PC-9 (cell line): ENCODE measurements at places on chromosomes 7 and 10.
A peak's percentile ranks its signal among the peaks of the same experiment; 100 is the strongest.

DNA sequence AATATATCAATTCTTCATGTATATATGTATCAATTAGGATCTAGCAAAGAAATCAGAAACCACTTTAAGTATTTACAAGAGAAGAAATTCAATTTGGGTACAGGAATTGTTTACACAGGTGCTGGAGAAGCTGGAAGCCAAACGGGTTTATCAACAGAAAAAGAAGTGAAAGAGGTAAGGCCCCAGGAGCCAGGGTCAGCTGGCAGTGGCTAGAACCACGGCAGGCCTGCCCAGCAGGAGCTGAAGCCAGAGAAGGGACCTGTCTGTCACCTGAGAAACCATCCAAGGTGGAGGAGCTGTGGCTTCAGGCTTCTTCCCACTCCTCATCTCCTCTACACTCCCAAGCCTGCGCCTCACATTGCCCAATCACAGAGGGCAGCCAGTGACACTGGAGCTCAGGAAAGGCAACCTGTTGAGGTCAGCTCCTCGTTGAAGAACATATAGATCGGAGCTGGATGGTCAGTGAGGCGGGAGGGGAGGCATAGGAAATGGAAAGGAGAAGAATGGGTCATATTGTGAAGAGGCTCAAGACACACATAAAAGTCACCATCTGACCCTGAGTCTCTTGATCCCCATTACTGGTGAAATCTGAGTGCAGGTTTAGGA, 182.6 kb downstream of the REEP3 start:
- H3K27me3 ChIP-seq = no peaks in the 10 kb centered on the region
- peak overlapping the region; percentile 47; the same call in 1 of the 2 replicates for H3K27ac ChIP-seq
- H3K4me1 ChIP-seq = peaks cover 55% of the 10 kb centered on the region

- DNase-seq = no peak
- no peak overlapping the region for H3K4me3 ChIP-seq
- no peaks in the 10 kb centered on the region for H3K27me3 ChIP-seq
- H3K36me3 ChIP-seq = no peaks in the 10 kb centered on the region
- peaks cover 15% of the 10 kb centered on the region for H3K4me1 ChIP-seq
- no peak overlapping the region for H3K27ac ChIP-seq
Observed at GRCh38 chr10:21317902-21318301, 207.6 kb downstream of the SKIDA1 start.

- no peaks in the 10 kb centered on the region for H3K27me3 ChIP-seq
- H3K36me3 ChIP-seq = 0 out of 2 replicates have a peak, but pooled peaks cover 7% of the 10 kb centered on the region
- no peak overlapping the region for H3K27ac ChIP-seq
Observed at GRCh38 chr7:129391546-129392171, 42.6 kb upstream of the STRIP2 start.

DNA sequence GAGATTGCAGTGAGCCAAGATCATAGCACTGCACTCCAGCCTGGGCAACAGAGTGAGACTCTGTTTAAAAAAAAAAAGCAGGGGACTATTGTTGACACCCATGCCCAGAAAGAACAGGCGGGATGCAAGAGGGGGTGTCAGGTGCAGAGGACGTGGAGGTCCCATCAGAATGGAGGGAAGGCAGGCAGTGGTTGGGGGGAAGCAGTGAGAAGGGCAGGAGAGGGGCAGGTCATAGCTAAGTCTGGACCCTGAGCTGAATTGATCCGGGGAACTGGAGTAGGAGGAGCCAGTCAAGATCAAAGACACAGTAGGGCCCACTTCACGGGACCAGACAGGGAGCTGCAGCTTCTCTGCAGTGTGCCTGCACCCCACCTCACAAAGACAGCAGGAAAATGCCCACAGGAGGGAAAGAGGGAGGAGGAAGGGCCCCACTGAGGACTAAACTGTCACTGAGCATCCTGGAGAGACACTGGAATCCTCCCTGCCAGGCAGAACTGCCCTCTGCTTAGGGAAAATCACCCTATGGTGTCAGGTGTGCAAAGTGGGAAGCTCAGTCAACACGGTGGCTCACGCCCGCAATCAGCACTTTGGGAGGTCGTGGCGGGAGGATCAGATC, 27.3 kb upstream of the ECHDC3 start:
- H3K27ac ChIP-seq = no peak overlapping the region
- peaks cover 30% of the 10 kb centered on the region for H3K4me1 ChIP-seq
- no peak overlapping the region for H3K4me3 ChIP-seq
- H3K27me3 ChIP-seq = no peaks in the 10 kb centered on the region
- DNase-seq = no peak

- H3K4me1 ChIP-seq = no peaks in the 10 kb centered on the region
- no peak overlapping the region for H3K4me3 ChIP-seq
- H3K27me3 ChIP-seq = no peaks in the 10 kb centered on the region
- H3K36me3 ChIP-seq = no peaks in the 10 kb centered on the region
- H3K27ac ChIP-seq = no peak overlapping the region
- no peak for DNase-seq
Observed at GRCh38 chr10:34109952-34110702, 705.0 kb downstream of the PARD3 start.

- H3K4me1 ChIP-seq = peaks cover 13% of the 10 kb centered on the region
- H3K27ac ChIP-seq = no peak overlapping the region
- DNase-seq = no peak
Observed at GRCh38 chr7:108402865-108403264, 53.4 kb downstream of the NRCAM start.

GRCh38 chr7:98993024-98993897, 114.9 kb downstream of the TRRAP start:
- peaks cover 13% of the 10 kb centered on the region for H3K36me3 ChIP-seq
- no peak overlapping the region for H3K27ac ChIP-seq
- no peak for DNase-seq
- H3K27me3 ChIP-seq = no peaks in the 10 kb centered on the region

GRCh38 chr7:36439624-36440023, 50.0 kb downstream of the ANLN start:
- no peak for DNase-seq
- H3K27ac ChIP-seq = no peak overlapping the region
- no peak overlapping the region for H3K4me3 ChIP-seq
- peaks cover 53% of the 10 kb centered on the region for H3K36me3 ChIP-seq
- no peaks in the 10 kb centered on the region for H3K27me3 ChIP-seq

DNA sequence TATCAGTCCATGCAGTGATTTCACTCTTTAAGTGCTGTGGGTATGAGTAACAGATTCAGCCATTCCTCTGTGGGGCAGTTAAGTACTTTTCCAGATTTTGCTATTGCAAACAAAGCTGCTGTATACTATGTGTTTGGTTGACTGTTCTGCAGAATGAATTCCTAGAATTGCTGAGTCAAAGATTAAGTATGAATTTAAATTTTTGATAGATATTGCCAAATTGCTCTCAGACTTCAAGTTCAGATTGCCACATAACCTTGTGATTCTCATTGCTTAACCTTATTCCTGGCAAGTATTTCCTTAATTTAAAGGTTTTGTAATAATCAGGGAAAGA, 21.6 kb upstream of the SAR1A start:
- DNase-seq = peak; percentile 94
- peak overlapping the region; percentile 66 for H3K27ac ChIP-seq
- no peak overlapping the region for H3K4me3 ChIP-seq
- no peaks in the 10 kb centered on the region for H3K36me3 ChIP-seq

- DNase-seq = no peak
- H3K4me1 ChIP-seq = no peaks in the 10 kb centered on the region
- H3K4me3 ChIP-seq = no peak overlapping the region
- no peak overlapping the region for H3K27ac ChIP-seq
- H3K27me3 ChIP-seq = no peaks in the 10 kb centered on the region
- no peaks in the 10 kb centered on the region for H3K36me3 ChIP-seq
Observed at GRCh38 chr10:120685136-120685535, 166.0 kb upstream of the WDR11 start.

GRCh38 chr7:66377714-66378113, 172.6 kb downstream of the TPST1 start:
- H3K4me1 ChIP-seq = peaks cover 8% of the 10 kb centered on the region; the same call in 1 of the 2 replicates
- H3K36me3 ChIP-seq = no peaks in the 10 kb centered on the region

DNA sequence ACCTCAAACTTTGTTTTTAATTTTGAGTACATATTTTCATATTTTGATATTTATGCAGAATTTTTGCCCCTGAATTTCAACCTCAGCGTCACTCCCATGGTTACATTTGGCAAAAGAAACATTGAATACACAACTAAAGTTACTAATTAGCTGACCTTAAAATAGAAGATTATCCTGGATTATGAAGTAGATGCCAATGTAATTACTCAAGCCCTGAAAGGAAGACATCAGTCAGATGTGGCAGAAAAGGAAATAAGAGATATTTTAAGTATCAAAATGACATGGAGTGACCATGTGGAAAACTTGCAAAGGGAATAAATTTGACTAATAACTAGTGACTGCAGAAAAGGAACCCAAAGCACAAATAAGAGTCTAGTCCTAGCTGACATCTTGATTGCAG, 701.3 kb upstream of the KCND2 start:
- H3K36me3 ChIP-seq = no peaks in the 10 kb centered on the region
- no peaks in the 10 kb centered on the region for H3K4me1 ChIP-seq
- H3K4me3 ChIP-seq = no peak overlapping the region
- no peaks in the 10 kb centered on the region for H3K27me3 ChIP-seq
- no peak overlapping the region for H3K27ac ChIP-seq
- DNase-seq = no peak

DNA sequence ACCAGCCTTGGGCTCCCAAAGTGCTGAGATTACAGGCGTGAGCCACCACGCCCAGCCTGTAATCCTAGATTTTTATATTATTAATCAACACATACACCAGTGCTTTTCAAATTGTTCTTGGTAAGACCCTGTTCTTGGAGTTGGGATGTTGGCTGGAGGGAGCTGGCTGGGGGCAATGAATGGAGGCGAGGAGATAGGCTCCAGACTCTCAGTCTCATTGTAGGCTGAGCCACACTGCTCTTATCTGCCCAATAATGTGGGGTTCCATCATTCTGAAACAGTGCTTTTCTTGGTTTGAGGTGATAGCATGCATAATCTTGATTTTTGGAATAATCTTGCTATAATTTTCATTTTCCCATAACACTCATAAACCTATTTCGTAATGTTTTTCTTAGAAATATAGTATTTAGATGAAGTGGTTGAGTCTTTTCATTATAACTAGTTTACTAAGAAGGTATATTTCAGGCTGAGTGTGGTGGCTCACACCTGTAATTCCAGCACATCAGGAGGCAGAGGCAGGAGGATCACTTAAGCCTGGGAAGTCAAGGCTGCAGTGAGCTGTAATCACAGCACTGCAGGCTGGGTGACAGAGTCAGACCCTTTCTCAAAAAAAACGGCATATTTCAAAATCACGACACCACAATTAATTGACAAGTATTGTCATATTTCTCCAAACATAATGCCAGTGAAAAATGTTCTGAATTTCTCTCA, 65.1 kb upstream of the LYZL2 start:
- peaks cover 6% of the 10 kb centered on the region; the same call in 1 of the 2 replicates for H3K4me1 ChIP-seq
- H3K36me3 ChIP-seq = no peaks in the 10 kb centered on the region
- H3K4me3 ChIP-seq = no peak overlapping the region
- no peak for DNase-seq

DNA sequence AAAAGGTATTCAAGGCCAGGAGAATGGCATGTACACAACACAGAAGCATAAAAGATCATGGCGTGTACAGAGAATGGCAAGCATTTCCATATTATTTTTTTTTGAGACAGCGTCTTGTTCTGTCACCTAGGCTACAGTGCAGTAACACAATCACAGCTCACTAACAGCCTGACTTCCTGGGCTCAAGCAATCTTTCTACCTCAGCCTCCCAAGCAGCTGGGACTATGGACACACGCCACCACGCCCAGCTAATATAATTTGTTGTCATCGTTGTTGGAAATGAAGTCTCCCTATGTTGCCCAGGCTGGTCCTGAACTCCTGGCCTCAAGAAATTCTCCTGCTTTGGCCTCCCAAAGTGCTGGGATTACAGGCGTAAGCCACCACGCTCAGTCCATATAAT, 27.3 kb downstream of the ANXA7 start:
- no peak overlapping the region for H3K4me3 ChIP-seq
- no peaks in the 10 kb centered on the region for H3K4me1 ChIP-seq
- H3K27ac ChIP-seq = no peak overlapping the region
- peaks cover 66% of the 10 kb centered on the region for H3K36me3 ChIP-seq

- peak overlapping the region; percentile 67 for H3K27ac ChIP-seq
- DNase-seq = peak; percentile 98
- no peaks in the 10 kb centered on the region for H3K36me3 ChIP-seq
- peak overlapping the region; percentile 37; the same call in 1 of the 2 replicates for H3K4me3 ChIP-seq
- no peaks in the 10 kb centered on the region for H3K27me3 ChIP-seq
Observed at GRCh38 chr7:100801833-100802568, 25.3 kb downstream of the EPHB4 start.

DNA sequence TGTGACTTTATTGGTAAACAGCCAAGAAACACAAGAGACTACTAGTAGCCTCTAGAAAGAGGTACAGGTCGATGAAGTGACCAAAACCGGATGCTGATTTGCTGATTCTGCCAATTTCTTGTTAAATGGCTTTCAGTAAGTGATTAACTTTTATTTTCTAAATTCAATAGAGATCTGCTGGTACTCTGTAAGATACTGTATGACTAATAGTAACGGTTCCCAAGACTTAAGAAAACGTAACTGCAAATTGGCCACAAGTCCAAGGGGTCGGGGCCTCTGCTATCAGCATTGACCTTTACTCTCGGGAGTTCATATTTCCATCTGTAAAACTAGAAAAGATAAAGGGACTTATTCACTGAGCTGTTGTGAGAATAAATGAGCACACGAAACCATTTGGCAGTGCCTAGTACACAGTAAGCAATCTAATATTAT, 1.4 kb downstream of the FAM3C start:
- peaks cover 19% of the 10 kb centered on the region for H3K36me3 ChIP-seq
- no peaks in the 10 kb centered on the region for H3K27me3 ChIP-seq
- H3K4me1 ChIP-seq = peaks cover 22% of the 10 kb centered on the region
- H3K4me3 ChIP-seq = peak overlapping the region; percentile 94; the same call in 1 of the 2 replicates
- no peak for DNase-seq

GRCh38 chr7:83936056-83936708, 258.4 kb downstream of the SEMA3A start:
- H3K36me3 ChIP-seq = no peaks in the 10 kb centered on the region
- H3K4me3 ChIP-seq = no peak overlapping the region
- no peak overlapping the region for H3K27ac ChIP-seq
- no peaks in the 10 kb centered on the region for H3K27me3 ChIP-seq
- DNase-seq = peak; percentile 49

- H3K4me1 ChIP-seq = peaks cover 12% of the 10 kb centered on the region
- H3K27ac ChIP-seq = no peak overlapping the region
- peaks cover 28% of the 10 kb centered on the region; the same call in 1 of the 2 replicates for H3K36me3 ChIP-seq
- H3K4me3 ChIP-seq = no peak overlapping the region
- no peaks in the 10 kb centered on the region for H3K27me3 ChIP-seq
- DNase-seq = peak; percentile 57
Observed at GRCh38 chr7:29937132-29937531, 52.5 kb downstream of the SCRN1 start.

DNA sequence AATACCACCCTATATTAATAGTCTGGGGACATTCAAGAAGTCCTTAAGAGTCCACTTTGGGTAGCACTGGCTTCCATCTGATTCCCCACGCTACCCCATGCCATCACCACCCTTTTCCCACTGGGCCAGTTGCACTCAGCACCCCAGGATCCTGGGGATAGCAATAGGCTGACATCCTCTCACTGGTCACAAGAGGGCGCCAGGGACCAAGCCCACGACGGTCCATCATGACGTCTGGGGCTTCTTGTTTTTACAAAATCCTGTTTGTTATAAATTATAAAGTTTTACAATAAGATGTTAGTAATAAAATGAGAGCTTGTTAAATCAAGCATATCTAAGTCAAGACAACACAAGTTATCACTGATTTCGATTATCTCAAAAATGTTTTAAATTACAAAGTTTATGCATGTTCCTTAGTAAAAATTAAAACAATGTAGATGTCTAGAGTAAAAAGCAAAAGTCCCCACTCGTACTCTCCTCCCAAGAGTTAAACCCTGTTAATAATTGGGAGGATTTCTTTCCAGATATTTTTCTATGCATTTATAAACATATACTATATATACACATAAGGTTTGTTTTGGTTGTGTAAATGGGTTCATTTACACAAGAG, 15.4 kb downstream of the GPNMB start:
- no peak overlapping the region for H3K27ac ChIP-seq
- no peaks in the 10 kb centered on the region for H3K4me1 ChIP-seq
- H3K4me3 ChIP-seq = no peak overlapping the region
- no peaks in the 10 kb centered on the region for H3K27me3 ChIP-seq
- peak; percentile 61 for DNase-seq
- no peaks in the 10 kb centered on the region for H3K36me3 ChIP-seq
